ENCODE measurements at places on chromosomes 4 and X.

GRCh38 chr4:87559090-87559837 lies 30.1 kb upstream of the SPARCL1 start:
- no peak for DNase-seq

GRCh38 chr4:1297023-1297395 lies 7.3 kb downstream of the MAEA start:
- no peak for DNase-seq

GRCh38 chr4:168516841-168517240 lies 20.0 kb downstream of the PALLD start:
- no peak for DNase-seq

DNA sequence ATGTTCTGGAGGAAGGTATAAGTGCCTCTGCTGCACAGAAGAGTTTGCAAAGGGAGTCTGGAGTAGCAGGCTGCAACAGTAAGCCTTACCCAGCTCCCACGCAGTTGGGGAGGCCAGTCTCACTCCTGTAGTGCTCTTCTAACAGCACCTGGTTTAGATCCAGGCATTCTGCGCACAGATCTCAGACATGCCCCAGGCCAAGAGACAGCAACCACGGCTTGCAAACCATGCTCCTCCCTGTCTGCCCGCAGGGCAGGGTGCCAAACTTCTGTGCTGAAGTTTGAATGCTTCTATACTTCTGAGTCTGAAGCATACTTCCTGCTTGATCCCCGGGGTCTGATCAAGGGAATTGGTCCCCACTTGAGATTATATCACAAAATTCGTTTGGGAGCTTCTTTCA lies 106.3 kb downstream of the LINC00632 start:
- DNase-seq: no peak
